ENCODE measurements at places on chromosomes 3 and 15.

- no peak for DNase-seq
Measured at GRCh38 chr15:101170568-101171350, 81.1 kb downstream of the CHSY1 start.

- DNase-seq: no peak
Measured at GRCh38 chr15:47289656-47290055, 427.6 kb upstream of the SEMA6D start.

GRCh38 chr15:55846116-55846707, 103.3 kb upstream of the PRTG start:
- DNase-seq: peak; percentile 66

- no peak for DNase-seq
Measured at GRCh38 chr3:9779075-9779593, 9.4 kb upstream of the CAMK1 start.

- no peak for DNase-seq
Measured at GRCh38 chr15:29920515-29920914, 98.2 kb upstream of the TJP1 start.

- no peak for DNase-seq
Measured at GRCh38 chr15:38530113-38530512, 34.5 kb downstream of the RASGRP1 start.

- DNase-seq: no peak
Measured at GRCh38 chr3:99817047-99817436, 620 bp upstream of the CMSS1 start.

DNA sequence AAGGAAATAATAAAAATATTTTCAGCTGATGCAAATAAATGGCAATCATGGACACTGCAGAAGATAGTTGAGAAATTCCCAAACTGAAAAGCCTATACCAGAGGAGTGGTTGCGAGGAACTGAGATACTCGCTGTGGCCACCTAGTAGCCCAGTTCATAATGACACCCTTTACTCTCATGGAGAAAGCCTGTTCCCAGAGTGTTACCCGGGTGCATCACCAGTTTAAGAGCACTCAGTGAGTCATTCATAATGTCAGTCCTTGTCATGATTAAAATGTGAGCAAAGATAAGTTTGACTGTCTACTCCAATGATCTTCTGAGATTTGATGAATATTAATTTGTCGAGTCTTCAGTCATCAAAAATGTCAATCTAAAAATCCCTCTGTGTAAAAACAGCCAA, 138.4 kb upstream of the LRRC3B start:
- no peak for DNase-seq

DNA sequence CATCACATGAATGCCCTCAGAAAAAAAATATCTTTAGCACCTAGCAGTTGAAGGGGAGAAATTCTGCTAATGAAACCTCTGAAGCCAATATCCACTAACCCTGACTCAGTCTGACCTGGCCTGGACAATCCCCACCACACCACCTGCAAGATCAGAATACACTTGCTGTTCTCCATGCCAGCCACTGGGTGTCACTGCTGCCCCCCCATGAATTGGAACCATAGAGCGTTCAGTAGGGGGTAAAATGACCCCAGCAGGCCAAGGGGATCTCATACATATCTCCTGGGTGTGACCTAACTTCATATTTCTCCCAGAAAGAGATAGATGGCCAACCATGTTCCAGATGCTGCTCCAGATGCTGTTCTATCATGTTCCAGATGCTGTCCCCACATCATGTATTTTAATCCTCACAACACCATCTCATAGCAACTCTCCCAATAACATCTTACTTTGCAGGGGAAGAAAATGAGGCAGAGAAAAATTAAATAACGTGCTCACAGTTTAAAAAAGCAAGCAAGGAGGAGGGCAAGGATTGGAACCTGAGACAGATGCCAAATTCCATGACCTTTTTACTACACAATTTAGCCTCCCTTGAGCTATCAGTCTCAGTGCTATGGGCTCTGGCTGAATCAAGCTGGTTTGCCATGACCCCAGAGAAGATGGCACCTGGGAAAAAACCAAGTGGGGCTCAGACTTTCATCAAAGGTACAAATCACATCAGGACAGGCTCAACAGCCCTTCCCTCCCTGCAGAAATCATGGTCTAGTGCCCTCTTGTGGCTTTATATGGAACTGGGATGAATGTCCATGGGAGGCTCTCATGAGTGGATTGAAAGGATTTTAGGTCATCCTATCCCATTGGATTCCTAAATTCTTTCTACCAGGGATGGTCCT, 12.4 kb downstream of the NTRK3 start:
- DNase-seq: peak; percentile 71

GRCh38 chr3:175161291-175161690, 302.2 kb downstream of the NAALADL2 start:
- no peak for DNase-seq

DNA sequence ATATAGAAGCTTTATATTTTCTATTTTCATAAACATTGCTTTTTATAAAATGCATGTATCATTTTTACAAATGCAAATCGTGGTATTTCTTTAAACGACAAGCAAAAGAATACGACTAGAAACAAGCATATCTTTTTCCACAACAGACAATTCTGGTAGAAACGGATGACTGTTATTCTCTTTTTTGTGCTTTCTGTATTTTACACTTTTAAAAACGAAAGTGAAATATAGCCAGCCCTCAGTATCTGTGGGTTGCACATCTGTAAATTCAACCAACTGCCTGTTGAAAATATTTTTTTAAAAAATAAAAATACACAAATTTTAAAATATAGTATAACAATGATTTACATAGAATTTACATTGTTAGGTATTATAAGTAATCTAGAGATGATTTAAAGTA, 61.3 kb downstream of the PRTG start:
- DNase-seq: no peak

GRCh38 chr3:161540594-161540993, 44.0 kb downstream of the OTOL1 start:
- no peak for DNase-seq

DNA sequence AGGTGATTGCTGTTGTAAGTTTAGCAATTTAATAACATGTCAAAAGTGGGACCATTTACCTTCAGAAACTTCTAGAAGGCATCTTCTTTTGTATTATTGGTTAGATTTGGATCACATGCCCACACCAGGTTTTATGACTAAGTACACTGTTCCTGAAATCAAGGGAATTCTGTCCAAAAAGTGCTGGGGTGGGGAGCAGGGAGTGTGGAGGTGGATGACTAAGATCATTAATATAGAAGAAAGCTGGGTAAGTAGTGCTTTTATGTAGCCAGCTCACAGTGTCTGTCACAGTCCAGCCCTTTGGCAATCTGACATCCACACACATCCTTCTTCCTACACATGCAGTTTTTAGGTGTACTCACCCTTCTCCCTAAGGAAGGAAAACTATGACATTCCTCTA, 120.0 kb downstream of the TMCO5A start:
- no peak for DNase-seq

DNA sequence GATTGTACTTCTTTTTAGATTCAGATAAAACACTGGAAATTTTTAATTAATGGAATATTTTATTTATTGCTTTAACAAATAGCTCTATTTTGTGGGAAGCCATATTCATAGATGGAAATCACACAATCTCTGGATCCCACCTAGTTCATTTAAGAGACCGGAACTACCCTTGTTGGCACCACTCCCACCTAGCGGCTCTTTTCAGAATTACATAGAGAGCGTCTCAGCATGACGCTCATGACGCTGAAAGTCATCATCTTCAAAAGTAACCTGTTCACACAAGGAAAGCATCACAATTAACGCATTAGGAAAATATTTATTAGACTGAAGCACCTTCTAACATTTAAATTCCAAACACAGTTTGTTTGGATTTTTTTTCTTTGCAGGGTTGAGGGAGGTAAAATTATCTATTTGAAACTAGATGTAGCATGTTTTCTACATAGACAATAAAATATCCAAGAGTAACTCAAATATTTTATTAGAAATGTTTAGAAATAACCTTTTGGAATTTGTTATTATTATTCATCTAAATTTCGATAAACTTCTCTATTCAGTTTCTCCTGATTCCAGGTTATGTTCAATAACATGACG, 214.9 kb upstream of the ARRDC4 start:
- peak; percentile 39 for DNase-seq

DNA sequence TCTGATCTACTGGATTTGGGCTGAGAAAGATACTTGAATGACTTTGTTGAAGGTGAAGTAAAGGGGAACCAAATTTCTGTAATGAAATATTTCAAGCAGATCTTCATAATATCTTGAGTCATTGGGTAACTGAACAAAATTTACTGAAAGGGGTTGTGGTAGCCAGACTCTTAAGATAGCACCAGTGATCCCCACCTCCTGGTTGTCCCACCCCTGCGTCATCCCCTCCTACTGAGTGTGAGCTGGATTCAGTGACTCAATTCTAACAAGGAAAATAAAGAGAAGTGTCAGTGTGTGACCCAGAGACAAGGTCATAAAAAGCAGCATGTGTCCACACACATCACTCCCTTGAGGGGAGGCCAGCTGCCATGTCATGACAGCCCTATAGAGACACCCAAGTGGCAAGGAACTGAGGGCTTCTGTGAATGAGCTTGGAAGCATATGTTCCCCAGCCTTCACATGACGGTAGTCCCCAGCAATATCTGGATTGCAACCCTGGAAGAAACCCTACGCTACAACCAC, 107.1 kb downstream of the MECOM start:
- DNase-seq: no peak

- no peak for DNase-seq
Measured at GRCh38 chr3:41350441-41350840, 151.1 kb downstream of the CTNNB1 start.

- DNase-seq: no peak
Measured at GRCh38 chr3:25895443-25895842, 105.6 kb downstream of the OXSM start.

DNA sequence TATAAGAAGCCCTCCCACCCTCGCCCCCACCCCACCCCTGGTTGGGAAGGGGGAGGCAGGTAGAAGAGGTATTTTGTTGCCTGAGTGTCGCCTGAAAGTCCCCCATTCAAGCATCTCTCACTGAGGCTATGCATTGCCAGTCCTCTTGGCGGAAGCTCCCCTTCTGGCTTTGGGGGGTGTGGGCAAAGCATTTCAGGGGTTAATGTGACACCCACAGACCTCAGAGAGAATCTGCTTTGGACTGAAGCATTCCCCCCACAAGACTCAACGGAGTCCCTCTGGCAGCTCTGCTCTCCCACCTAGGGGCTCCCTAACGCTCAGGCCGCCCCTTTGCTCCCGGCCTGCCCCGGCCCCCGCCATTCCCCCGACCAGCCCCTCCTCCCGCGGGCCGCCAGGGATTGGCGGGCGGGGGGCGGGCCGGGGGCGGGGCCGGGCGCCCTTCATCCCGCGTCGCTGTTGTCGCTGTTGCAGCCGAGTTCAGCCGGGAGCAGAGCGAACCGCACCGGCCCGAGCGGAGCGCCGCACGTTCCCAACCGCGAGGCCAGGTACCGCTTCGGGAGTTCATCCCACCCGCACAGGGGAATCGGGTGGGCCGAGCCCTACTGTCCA, at the start of gene SLC38A3:
Gene SLC38A3 (plus strand): TSS at position 468 of the 609 bp plus-strand sequence. CDS start 8,929 bp downstream, outside the sequence.
- no peak for DNase-seq
